ENCODE measurements at places on chromosomes 16 and 17.
A peak's percentile ranks its signal among the peaks of the same experiment; 100 is the strongest.

- no peak for DNase-seq
Observed at GRCh38 chr17:56881685-56882295, 32.1 kb downstream of the TRIM25 start.

DNA sequence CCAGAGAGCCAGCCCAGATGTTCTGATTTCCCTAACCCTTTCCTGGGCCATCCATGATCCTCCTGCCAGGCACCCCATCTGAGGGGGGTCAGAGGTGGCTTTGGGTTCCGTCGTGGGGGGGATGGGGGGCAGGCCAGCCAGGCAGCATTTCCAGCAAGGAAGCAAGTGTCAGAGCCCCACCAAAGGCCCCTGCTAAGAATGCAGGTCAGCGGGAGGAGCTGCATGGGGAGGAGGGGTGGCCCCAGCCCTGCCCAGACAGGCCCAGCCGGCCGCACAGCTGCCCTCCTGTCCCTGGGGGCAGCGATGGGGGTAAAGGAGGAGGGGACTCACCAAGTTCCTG, 2.3 kb upstream of the SCRN2 start:
- DNase-seq: no peak

DNA sequence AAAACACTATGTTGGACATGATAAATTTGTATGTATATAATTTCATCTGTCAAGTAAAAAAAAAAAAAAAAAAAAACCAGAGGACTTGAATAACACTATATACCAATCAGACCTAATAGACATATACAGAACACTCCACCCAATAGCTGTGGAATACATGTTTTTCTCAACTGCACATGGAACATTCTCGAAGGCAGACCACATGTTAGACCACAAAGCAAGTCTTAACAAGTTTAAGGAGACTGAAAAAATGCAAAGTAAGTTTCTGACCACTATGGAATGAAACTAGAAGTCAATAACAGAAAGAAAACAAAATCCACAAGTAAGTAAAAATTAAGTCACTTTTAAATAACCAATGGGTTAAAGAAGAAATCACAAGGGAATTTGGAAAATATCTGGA, 8.4 kb upstream of the CNTNAP4 start:
- DNase-seq: no peak

- peak; percentile 48 for DNase-seq
Observed at GRCh38 chr17:77208217-77208808, 67.5 kb downstream of the SEC14L1 start.

DNA sequence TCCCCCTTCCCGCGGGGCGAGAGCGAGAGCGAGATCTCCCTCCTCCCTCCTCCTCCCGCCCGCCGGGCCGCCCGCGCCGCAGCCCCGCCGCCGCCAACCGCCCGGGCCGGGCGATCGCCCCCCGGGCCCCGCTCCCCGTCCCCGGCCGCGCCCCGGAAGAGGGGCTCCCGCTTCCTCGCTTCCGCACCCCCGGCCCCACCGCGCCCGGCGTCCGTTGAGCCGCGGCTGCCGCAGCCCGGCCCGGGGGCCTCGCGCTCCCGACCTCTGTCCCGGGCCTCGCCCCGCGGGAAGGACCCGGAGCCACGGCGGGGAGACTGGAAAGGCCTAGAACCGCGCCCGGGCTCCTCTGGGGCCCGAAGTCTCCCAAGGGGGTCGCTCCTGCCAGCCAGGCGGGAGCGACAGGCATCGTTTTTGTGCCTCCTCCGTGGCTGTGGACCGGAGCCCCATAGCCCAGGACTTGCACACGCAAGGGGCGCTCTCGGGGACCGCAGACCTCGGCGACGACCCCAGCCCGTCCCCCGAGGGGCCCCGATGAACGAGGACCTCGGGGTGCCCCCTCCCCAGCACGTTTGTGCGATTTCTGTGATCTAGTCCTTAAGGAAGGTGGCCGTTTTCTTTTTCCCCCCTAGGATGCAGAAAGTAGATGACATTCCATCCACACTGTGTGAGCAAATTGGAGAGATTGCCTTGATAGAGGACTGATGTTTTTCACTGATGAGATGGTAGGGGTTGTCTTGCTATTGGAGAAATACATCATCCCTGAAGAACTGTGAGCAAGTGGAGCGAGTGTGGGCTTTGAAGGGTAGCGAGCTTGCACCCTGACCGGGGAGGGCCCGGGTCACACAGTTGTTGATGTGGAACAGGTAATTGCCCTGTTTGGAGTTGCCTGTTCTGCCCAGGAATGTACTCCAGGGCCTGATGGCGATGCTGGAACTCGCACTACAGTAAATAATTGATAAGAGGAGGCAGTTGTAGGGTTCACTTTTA, 611 bp downstream of the BANP start:
- no peak for DNase-seq

DNA sequence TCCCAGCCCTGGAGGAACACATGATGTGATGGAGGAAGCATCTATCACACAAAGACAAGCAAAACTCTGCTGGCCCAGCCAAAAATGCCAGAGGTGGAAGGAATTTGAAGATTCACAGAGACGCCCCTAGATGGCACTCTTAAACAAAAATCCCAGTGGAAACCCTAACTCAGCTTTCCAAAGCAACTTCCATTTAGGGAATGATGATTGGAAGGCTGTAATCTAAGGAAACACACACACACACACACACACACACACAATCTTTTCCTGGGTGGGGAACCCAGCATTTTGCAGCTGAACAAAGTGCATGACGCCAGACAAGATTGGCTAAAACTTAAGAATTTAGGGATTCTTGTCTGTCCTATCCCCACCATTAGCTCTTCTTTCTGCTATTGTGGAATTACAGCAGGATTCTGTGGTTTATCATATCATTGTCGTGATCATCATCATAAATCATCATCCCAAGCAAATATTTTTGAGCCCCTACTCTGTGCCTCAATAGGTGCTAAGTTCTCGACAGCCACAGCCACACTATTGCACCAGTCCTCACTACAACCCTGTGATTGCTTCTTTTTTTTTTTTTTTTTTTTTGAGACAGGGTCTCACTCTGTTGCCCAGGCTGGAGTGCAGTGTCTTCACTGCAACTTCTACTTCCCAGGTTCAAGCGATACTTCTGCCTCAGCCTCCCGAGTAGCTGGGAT, 1.6 kb upstream of the LDAF1 start:
- peak; percentile 43 for DNase-seq

DNA sequence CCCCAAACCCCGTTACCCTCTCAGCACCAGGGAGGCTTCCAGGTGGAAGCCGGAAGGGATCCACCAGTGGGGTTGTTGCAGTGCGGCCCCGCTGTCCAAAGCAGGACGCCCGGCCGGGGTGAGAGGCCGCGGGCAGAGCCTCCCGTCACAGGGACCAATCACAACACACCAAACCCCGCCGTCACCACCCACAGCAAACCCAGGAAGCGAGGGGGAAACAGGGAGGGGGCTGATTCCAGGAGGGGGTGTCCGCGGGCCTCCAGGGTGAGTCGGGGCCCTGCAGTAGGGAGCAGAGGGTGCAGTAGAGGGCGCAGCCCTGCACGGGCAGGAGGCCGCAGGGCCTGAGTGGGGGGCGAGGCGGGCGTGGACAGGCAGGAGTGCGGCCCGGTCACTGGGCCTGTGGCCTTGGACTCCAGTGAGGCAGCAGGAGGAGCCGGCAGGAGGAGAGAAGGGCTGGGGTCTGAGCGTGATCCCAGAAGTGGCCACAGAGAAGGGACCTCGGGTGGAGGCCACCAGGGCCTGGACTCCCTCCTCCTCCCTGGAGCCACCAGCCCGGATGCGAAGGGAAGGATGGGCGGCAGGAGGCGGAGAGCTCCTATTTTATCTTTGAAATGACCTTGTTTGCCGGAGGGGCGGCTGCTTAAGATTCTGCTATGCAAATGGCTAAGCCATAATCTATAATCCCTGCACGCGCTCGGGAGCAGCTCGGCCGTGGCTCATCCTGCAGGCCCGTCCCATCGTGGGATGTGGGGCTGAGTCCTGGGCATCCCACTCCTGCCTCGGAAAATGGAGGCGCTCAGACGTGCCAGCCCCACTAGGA, 41.5 kb downstream of the ZFPM1 start:
- DNase-seq: no peak

- no peak for DNase-seq
Observed at GRCh38 chr16:20920091-20920490, 19.5 kb downstream of the LYRM1 start.

DNA sequence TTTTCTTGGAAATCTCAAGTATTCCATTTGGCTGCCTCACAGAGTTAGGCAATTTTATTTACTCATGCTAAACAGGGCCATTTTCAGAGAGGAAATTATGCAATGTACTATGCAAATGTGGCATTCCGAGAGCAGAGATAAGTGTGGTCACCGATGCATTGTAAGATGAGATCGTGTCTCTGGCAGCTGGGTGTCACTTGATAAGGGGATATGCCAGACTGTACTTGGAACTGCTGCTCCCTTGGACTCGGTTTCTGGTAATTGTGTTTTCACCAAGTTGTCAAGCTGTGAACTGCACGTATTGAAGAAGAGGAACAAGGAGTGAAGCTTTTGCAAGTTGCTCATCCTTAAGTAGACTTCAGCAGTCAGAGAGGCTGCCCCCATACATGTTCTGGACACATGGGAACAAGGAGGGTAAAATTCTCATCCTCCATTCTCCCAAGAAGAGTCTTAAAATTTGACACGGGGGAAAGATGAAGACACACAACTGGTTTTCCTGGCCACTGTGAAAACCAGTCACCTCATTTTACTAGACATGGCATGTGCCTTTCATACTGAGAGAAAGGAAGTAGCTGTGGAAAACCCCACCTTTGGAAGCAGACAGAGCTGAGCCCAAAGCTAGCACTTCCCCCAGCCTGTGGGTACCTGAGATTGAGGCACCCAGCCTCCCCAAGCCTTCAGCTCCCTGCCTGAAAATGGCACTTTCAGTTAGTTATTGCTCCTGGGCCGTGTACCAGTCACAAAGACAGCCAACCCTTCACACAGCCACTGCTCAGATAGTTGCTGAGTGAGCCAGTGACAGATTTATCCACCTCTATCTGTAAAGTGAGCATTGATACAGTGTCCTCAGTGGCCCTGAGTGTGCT, 150.7 kb downstream of the SOCS1 start:
- peak; percentile 61 for DNase-seq

DNA sequence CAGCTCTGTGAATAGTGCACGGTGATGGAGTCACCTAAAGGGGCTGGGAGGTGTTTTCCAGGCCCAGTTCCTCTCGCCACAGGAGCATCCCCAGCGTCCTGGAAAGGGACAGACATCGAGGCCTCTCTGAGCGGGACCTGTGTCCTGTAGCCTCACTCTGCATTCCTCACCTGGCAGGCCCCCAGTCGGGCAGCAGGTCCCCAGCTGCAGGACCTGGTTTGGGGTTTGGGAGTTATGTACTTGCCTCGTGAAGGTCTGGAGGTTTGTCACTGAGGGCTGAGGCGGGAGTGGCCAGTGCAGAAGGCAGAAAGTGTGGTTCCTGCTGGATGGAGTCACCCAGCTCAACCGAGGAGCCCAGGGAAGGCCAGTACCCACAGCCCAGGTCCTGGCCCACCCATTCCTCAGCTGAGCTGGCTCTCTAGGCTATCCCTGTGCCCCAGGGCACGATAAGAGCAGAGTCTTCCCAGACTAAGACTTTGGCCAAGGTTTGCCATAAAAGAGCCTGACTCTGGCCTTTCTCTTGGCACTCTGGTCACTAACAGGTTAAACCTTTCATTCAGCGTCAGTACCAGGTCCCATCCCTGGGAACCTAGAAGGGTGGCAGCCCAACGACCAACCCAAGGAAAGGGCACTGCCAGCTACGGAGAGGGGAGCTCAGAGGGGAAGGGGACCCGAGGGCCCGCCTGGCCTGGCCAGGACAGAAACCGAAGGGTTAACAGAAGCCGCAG, 24.4 kb downstream of the TBX4 start:
- DNase-seq: no peak

- no peak for DNase-seq
Observed at GRCh38 chr16:79777679-79778078, 177.1 kb upstream of the MAF start.

DNA sequence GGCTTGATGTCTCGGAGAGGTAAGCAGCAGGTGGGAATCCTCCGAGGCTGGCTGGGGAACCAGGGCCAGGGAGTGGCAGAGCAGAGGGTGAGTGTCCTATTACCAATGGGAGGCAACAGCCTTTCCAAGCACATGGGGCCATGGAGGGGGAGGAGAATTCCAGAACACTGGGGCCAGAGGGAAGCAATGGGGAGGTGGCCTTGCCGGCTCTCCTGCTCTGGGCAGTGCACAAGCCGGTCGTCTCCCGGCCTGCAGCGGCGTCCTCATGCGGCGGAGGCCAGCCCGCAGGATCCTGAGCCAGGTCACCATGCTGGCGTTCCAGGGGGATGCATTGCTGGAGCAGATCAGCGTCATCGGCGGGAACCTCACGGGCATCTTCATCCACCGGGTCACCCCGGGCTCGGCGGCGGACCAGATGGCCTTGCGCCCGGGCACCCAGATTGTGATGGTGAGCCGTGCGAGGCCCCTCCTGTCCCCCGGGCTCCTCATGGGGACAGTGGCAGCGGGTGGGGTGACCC, 21.9 kb downstream of the SGSH start:
- no peak for DNase-seq

GRCh38 chr17:21085707-21086106, 41.1 kb upstream of the DHRS7B start:
- no peak for DNase-seq

- no peak for DNase-seq
Observed at GRCh38 chr17:60086818-60087591, 8.3 kb upstream of the HEATR6 start.

GRCh38 chr17:60934723-60935122, 257.1 kb downstream of the BCAS3 start:
- no peak for DNase-seq

GRCh38 chr16:57593990-57594389, 34.4 kb upstream of the ADGRG1 start:
- DNase-seq: no peak

- DNase-seq: no peak
Observed at GRCh38 chr17:73311428-73311780, 397 bp downstream of the CDC42EP4 start.

DNA sequence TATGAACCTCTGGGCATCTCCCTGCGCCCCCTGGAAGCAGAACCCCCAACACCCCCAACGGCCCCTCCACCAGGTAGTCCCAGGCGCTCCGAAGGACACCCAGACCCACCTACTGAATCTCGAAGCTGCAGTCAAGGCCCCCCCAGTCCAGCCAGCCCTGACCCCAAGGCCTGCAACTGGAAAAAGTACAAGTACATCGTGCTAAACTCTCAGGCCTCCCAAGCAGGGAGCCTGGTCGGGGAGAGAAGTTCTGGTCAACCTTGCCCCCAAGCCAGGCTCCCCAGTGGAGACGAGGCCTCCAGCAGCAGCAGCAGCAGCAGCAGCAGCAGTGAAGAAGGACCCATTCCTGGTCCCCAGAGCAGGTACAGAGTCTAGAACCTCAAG, 1.5 kb downstream of the BCL6B start:
- DNase-seq: no peak

GRCh38 chr17:44830359-44831288, 537 bp upstream of the GJC1 start:
- DNase-seq: peak; percentile 43

- no peak for DNase-seq
Observed at GRCh38 chr16:67723911-67724305, 4.8 kb upstream of the GFOD2 start.

- DNase-seq: no peak
Observed at GRCh38 chr17:17493986-17494466, 2.2 kb downstream of the RASD1 start.
